ENCODE measurements at places on chromosomes 4 and X.

- DNase-seq = peak; percentile 41
These were observed 34.5 kb upstream of the CYBB start for GRCh38 chrX:37745354-37745753.

DNA sequence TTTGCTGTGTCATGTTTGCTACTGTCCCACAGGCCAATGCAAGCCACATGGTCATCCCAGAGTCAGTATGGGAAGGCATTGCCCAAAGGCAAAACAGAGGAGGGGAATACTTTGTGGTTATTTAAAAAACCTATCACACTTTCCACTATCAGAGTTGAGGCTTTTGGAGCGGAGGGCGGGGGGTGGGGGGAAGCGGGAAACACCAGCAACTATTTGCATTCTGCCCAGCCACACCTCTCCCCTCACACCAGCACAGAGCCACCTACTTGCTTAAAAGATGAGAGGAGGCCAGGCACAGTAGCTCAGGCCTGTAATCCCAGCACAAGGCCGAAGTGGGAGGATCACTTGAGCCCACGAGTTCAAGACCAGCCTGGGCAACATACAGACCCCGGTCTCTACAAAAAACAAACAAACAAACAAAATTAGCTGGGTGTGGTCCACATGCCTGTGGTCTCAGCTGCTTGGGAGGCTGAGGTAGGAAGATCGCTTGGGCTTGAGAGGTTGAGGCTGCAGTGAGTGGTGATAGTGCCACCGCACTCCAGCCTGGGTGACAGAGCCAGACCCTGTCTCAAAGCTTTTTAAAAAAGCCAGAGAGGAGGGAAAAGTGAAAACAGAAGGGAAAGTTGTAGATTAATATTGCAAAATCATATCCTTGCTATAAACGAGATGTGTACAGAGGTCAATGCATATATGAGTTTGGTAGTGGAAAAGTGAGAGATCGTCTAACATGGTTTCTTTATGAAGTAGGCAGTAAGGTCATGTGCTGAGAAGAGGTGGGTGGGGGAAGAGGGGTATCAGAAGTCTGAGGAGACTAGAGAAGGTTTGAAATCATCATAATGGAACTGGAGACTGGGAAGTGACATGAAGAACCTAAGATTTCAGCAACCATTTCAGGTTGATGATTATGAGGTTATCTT lies 1.9 kb upstream of the CHST7 start:
- no peak for DNase-seq

GRCh38 chr4:145230726-145231125 lies 50.3 kb upstream of the OTUD4 start:
- DNase-seq = no peak

- DNase-seq = no peak
These were observed 451.1 kb downstream of the PPARGC1A start for GRCh38 chr4:23438764-23439163.

- DNase-seq = no peak
These were observed 7.7 kb upstream of the MAPK10 start for GRCh38 chr4:86367577-86367976.

DNA sequence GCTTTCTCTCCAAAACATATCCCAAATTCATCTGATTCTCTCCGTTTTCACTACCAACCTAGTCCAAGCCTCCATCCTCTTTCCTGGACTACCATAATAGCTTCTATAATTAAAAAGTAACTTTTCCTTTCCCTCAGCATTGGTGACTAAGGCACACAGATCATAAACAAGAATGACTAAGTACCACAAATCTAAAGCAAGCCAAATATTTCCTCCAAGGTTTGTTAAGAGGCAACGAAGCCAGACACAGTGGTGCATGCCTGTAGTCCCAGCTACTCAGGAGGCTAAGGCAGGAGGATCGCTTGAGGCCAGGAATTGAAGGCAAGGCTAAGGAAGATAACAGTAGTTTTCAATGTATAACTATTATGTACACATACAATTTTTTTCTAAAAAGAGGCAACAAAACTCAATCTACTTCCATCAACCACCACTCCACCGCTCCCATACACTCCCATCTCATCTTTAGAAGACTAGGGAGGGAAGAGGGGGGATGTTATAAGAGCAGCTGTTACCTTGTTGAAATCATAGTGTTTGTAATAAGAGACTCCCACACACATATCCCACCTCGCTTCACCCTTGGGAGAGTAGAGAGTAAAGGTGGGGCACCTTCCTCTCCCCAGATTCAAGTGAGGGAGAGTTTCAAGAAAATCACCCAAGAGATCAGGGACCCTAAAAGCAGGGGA lies 4.2 kb upstream of the JCHAIN start:
- no peak for DNase-seq

DNA sequence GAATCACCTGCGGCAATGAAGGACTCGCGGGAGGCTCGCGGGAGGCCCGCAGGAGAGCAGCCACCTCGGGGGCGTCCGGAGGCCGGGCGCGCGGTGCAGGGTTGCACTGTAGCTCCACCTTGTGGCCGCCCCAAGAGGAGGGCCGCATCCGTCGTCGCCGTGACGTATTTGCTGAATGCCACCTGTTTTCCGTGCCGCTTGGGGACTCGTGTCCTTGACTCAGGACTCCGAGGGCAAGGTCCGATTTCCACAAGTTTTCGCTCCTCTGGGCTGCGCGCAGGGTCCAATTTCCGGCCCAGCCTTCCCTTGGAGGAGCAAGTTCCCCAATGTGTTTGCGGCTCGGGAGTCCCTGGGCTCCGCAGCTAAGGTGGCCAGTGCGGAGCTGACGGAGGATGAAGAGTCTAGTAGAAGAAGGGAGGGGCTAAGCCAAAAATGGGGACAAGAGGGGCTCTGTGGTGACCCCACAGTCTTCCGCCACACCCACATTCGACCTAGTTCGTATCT lies 10.7 kb upstream of the DLG3 start:
- DNase-seq = no peak

DNA sequence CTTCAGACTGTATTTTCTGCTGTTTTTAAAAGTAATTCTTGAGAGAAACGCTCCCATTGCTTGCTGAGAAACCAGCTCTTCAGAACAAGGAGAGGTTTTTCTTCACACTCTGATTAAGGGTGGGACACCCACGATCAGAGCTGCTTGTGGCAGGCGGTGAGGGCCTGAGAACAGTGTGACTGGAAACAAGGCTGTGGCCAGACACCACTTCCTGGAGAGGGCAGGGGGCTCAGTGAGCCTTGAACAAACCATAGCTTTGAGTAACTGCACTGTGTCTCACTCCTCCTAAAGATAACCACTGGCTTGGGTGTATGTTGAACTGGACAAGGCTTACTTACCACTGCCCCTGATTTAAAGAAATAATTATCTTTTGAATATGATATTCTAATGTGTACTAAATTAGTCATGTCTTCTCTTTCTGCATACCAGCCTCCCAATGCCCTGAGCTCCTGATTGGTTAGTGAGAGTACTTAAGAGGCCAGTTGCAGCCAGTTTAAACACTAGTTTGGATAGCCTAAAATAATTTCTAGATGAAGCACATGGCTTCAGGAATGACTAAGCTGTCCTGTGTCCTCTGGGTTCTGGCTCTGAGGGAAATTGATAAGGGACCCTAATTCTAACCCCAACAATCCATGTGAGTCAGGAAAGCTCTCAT lies 3.7 kb upstream of the GPR82 start:
- DNase-seq = no peak

- no peak for DNase-seq
These were observed 152.0 kb upstream of the SLC4A4 start for GRCh38 chr4:71186566-71187403.

DNA sequence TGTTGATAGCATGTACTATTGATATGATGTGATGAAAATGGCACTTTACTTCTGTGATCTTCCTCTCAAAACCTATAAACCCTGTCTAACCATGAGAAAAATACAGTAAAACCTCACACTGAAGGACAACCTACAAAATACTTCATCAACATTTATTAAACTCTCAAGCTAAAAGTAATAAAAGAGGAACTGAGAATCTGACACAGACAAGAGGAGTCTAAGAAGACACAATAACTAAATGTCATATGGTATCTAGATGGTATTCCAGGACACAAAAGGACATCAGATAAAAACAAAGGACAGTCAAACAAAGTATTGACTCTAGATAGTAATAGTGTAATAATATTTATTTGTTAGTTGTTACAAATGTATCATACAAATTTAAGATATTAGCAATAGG lies 655.3 kb downstream of the SH3BGRL start:
- no peak for DNase-seq

GRCh38 chr4:187618701-187619281 lies 376.8 kb upstream of the ZFP42 start:
- DNase-seq = no peak

GRCh38 chr4:3492741-3493719 lies 29.9 kb downstream of the DOK7 start:
- no peak for DNase-seq

DNA sequence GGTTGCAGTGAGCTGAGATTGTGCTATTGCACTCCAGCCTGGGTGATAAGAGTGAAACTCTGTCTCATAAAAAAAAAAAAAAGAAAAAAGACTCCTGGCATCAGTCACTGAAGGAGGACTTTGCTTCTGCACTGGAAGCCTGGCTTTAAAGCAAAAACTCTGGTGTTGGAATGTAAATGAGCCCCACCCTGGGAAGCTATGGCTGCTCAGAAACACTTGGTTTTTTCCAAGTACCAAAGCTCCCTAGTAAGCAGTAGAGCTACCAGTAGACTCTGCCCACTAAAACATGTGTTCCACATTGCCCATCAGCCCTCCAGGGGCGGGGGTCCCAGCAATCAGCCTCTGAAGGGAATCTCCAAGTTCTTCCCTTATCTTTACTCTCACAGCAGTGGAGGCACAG lies 154.4 kb downstream of the SHROOM3 start:
- DNase-seq = no peak

GRCh38 chr4:25095837-25096236 lies 64.4 kb downstream of the SEPSECS start:
- no peak for DNase-seq

- no peak for DNase-seq
These were observed 339.8 kb upstream of the FRG1 start for GRCh38 chr4:189600718-189601435.

DNA sequence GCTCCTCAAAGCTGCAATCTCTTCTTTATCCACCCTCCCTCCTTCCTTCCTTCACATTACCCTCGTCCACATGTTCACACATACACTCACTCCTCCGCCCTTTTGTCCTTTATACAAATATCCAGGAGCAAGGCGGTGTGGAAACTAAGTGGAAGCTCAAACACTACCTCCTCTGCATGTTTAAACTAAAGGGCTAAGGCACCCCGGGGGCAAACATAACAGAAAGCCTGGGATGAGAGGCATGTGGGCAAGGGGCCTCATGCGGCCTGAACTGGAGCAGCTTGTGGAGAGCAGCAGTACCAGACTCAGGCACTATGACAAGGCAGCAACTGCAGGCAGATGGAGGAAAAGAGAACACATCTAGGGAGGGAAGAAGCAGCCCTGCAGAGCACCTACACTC lies 9.5 kb downstream of the MAB21L2 start:
- DNase-seq = no peak

- no peak for DNase-seq
These were observed 18.0 kb downstream of the RPS6KA3 start for GRCh38 chrX:20248592-20249192.

DNA sequence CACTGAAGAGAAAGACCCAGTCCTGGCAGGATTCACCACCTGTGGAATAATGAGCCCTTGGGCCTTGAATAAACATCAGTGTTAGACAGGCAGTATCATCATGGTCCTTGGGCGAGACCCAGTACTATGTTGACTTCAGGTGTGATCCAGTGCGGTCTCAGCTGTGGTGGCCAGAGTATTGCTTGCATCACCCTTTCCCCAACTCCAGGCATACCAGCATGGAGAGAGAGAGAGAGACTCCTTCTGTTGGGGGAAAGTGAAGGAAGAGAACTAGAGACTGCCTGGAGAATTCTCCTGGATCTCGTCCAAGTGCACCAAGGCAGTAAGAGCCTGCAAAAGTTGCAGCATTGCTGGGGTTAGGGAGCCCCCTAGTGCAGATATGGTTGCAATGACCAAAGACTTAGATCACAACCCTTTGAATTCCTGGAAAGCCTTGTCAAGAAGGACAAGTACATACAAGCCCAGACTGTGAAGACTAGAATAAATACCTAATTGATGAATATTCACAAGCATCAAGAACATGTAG lies 61.1 kb upstream of the VAMP7 start:
- peak; percentile 13 for DNase-seq

GRCh38 chr4:183182873-183183725 lies 84.0 kb downstream of the WWC2 start:
- no peak for DNase-seq

GRCh38 chrX:123975180-123975579 lies 13.7 kb downstream of the STAG2 start:
- no peak for DNase-seq

DNA sequence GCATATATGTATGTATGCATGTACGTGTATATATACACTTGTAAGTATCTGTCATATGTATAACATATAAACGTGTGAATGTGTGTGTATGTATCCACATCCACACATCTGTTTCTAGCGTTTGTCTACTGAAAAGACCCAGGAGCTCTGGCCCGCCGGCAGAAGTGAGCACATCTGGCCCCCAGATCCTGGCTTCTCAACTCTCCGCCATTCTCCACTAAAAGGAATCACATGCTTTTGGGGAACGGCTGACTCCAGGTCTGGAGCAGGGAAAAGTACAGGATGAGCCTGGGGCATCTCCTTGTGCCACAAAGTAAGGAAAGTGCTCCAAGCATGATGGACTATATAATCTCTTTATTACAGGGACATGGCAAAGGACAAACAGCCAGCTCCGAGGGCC lies 143.7 kb downstream of the AFAP1 start:
- no peak for DNase-seq

GRCh38 chr4:86441175-86441936 lies 81.5 kb upstream of the MAPK10 start:
- no peak for DNase-seq

DNA sequence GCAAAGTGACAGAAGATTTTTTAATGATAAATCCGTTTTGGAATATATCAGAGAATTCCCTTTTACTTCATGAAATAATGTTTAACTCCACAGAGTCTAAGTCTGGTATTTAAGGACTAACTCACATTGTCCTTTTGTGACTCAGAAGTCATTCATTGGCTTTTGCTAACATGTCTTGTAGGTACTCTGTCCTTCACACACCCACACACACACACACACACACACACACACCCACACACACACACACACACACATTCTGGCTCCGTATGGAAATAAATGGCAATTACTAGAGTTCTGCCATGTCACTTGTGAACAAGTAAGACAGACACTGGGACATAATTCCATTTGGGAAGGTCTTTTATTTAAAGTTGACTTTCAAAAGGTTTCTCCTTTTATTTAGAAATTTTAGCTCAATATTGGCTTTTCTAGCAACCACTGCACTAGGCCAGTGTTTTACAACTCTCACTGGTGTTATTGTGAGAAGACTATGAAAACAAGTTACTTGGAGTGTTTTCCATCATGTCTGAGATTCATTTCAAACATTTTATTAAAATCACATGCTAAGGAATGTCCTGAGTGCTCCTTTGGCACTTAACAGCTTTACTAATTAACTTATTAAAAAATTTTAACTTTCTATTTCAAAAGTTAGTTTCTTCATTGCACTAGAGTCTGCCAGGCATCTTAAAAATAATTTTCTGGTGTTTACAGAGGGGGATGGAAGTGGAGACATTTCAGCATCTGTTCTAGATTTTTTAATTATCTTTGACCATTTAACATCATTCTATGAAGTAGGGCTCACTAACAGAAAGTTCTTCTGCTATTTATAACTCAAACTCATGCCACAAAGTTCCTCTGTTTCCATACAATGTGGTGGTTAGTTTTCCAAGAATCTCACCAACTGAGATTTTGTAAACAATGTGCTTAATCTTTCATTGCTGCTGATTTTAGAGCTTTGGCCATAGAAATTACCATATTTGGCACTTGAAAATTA lies 240.3 kb upstream of the GPC4 start:
- DNase-seq = no peak

Measured in KG1 (cell line).